ENCODE measurements at places on chromosomes 12 and 14.

GRCh38 chr12:91877022-91877421, 268.6 kb downstream of the BTG1 start:
- no peak for DNase-seq

DNA sequence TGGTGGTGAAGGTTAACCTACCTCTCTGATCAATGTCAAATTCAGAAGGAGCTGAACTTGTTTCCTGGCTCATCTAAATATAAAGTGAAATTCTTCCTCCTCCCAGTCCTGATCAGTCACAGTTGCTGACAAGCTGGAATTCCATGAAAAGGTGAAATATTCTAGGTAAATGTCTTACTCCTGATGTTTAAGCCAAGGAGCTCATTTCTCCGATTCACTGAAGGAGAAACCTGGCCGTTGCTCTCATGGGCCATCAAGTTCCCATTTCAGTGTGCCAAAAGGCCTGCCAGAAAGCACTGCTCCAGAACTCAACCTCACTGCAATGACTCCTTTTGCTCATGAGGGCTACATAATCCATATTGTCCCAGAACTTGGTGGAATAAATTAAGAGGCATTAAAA, 707.5 kb downstream of the GALC start:
- no peak for DNase-seq

DNA sequence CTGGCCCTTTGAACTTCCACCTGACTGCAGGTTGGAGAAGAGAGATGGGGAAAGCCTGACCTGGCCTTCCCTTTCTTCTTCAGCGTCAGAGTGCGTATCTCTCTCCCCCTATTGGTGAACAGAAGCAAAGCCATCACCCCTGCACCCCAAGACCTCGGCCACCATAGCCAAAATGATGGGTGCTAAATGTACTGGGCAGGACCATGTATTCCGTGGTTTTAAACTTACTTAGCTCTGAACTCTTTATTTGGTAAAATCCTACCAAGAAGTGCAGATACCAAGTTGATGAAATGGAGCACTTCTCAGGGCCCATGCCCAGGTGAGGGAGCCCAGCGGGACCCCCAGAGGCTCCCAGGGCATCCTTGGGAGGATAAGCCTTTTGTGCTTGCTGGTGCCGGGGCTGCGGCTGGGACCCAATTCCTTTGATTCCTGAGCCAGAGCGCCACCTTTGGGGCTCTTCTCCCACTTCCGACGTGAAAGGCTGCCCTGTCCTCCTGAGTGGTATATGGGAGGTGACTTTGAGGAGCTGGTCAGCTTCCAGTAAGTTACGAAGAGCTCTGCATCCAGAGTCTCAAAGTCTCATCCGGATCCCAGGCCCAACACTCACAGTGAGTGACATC, 9.4 kb downstream of the CCND2 start:
- no peak for DNase-seq

DNA sequence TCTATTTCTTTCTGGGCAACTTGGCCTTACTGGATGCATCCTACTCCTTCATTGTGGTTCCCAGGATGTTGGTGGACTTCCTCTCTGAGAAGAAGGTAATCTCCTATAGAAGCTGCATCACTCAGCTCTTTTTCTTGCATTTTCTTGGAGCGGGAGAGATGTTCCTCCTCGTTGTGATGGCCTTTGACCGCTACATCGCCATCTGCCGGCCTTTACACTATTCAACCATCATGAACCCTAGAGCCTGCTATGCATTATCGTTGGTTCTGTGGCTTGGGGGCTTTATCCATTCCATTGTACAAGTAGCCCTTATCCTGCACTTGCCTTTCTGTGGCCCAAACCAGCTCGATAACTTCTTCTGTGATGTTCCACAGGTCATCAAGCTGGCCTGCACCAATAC, 5.3 kb downstream of the OR4N5 start:
- DNase-seq = no peak

- DNase-seq = no peak
Observed at GRCh38 chr12:98296462-98297079, 218.8 kb upstream of the TMPO start.

GRCh38 chr12:106274575-106275121, 26.8 kb upstream of the CKAP4 start:
- no peak for DNase-seq

DNA sequence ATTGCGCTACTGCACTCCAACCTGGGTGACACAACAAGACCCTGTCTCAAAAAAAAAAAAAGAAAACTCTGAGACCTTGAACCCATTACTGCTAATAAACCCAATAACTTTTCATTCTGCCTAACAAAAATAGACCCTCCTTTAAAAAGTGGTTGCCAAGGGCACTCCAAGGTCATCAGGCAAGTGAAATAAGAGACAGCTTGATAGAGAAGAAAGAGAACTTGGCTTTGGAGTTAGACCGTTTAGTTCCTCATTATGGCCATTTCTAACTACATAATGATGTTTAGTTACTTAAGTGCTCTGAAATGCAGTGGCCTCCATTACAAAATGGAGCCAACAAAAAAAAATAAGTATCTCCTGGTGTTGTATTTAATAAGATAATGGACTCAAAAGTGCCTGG, 55.9 kb downstream of the PHLDA1 start:
- no peak for DNase-seq

GRCh38 chr12:47082796-47083621, 3.2 kb upstream of the AMIGO2 start:
- DNase-seq = no peak

- no peak for DNase-seq
Observed at GRCh38 chr14:91363776-91364523, 53.7 kb downstream of the CCDC88C start.

GRCh38 chr14:63504648-63505047, 38.5 kb downstream of the PPP2R5E start:
- no peak for DNase-seq

- DNase-seq = no peak
Observed at GRCh38 chr12:46628176-46628575, 197.6 kb downstream of the SLC38A4 start.

DNA sequence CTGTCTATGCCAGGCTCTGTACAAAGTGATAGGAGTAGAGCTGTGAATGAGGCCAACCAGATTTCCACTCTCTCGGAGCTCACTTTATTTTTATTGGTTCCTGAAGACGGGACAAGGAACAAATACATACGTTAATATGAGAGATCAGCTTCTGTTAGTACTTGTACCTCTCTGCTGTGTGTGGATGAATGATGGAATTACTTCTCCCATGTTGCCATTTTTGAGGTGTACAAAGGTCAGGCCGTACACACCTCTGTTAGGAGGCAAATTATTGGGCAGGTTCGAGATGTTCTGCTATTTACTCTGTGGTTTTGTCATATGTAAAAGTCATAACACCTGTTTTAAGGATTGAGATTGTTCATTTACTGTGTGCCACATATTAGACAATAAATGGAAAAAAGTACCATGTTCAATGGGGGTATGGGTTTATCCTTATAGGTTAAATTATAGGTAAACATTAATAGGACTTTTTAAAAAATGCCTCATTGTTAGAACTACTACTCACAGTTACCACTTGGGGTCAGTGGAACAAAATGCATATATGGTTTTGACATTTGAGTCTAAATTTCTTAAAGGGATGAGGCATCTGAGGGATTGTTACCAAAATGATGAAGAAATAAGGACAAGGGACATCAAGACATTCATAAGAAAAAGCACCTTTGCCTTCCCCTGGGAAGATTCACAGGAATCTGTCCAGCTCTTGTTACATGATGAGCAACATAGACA, 26.9 kb downstream of the WBP11 start:
- no peak for DNase-seq

GRCh38 chr14:66445936-66446335, 40.2 kb upstream of the CCDC196 start:
- DNase-seq = no peak

DNA sequence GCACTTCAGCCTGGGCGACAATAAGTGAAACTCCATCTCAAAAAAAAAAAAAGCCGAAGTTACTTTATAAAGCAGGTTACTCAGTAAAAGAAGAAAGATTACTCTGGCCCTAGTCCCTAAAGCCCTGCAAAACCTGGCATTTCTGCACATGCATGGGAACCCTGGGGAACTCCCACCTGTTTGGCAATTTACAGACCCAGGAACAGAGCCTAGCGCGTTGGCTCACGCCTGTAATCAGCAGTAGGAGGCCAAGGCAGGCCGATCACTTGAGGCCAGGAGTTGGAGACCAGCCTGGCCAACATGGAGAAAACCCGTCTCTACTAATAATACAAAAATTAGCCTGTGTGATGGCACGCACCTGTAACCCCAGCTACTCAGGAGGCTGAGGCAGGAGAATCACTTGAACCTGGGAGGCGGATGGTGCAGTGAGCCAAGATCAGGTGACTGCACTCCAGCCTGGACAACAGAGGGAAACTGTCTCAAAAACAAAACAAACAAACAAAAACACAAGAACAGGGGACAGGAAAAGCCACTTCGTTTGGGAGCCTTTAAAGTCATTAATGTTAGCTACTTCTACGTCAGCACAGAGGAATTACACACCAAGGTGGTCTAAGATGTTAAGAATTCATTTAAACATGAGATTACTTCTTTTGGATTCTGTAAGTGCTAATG, 34.1 kb upstream of the SPTSSA start:
- DNase-seq = peak; percentile 20

DNA sequence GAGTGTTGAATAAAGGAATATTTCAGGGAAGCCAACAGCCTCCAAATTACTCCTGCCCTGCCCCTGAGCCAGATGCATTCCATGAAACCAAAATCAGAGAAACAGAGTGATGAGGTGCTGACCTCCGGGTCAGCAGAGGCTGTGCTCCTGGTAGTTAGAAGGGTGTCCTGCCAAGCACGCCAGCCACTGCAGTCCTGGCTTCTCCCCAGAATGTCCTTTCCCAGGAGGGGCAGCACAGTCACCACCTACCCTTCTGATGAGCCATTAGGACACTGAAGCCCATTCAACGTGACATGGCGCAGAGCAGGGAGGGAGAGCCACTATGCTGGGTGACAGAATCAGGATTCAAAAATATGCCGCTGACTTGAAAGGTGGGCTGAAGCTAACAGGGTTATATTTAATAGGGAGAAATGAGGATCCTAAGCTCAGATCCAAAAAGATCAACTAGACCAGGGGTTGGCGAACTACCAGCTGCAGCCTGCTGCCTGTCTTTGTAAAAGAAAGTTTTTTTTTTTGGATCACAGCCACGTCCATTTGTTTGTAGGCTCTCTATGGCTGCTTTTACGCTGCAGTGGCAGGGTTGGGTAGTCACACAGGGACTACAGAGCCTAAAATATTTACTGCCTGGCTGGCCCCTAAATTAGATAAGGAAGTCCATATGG, 34.5 kb upstream of the PLEK2 start:
- DNase-seq = no peak

- DNase-seq = no peak
Observed at GRCh38 chr14:58907803-58908202, 270.0 kb downstream of the DACT1 start.

DNA sequence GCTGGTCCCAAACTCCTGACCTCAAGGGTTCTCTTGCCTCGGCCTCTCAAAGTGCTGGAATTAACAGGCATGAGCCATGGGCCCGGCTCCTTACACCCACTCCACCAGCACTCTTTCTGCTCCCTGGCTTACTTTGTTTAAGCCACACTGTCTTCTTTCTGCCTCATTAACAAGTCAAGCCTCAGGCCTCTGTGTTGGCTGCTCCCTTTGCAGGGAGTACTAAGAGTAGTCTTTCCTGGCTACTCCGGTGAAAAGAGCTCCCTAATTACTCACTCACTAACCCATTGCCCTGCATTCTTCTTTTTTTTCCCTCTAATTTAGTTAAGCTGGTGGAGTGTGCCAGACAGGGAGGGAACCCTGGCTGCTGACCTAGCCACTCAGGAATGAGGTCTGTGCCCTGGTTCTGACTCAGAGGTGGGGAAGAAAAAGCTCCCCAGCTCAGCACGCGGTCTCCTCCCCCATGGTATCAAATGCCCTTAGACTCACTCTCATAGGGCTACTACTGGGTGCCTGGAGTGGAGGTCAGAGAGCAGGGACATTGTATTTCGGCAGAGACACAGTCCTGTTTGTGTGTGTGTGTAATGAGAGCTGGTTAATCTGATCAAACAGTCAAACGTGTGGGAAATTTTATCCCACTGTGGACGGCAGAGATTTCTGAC, 19.8 kb downstream of the GALNT6 start:
- DNase-seq = no peak

GRCh38 chr12:89194683-89195082, 157.6 kb downstream of the DUSP6 start:
- no peak for DNase-seq

- no peak for DNase-seq
Observed at GRCh38 chr12:109910969-109911348, 10.9 kb downstream of the TCHP start.

- no peak for DNase-seq
Observed at GRCh38 chr14:101087614-101088394, 184.3 kb upstream of the RTL1 start.

GRCh38 chr12:94643606-94644005, 6.8 kb downstream of the TMCC3 start:
- DNase-seq = no peak

GRCh38 chr12:105562199-105562971, 231.9 kb downstream of the C12orf75 start:
- no peak for DNase-seq

GRCh38 chr12:110253176-110253575, 27.9 kb upstream of the ATP2A2 start:
- DNase-seq = no peak

- DNase-seq = no peak
Observed at GRCh38 chr12:110311903-110312302, 30.9 kb downstream of the ATP2A2 start.

DNA sequence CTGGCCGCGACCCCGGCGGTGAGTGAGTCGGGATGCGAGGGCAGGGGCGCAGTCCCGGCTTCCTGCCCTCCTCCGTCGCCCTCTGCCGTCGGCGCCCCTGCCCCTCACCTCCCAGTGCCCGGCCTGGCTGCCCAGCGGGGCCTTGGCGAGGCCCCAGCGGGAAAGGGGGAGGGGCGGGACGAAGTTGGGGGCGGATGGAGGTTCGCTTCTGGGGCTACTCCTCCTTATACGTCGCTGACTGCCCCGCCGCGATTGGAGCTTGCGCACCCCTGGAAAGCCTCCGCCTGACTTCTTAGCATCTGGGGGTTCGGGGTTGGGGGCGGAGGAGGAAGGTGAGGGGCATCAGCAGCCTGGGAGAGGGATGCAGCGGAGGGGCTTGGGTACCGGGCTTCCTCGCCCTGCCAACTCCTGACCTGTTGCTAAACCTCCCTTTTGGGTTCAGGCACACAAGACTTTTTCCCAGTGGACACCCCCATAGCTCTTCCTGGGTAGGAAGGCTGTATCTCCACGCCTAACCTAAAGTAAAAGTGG, 406 bp downstream of the TMEM263 start:
- DNase-seq = no peak

DNA sequence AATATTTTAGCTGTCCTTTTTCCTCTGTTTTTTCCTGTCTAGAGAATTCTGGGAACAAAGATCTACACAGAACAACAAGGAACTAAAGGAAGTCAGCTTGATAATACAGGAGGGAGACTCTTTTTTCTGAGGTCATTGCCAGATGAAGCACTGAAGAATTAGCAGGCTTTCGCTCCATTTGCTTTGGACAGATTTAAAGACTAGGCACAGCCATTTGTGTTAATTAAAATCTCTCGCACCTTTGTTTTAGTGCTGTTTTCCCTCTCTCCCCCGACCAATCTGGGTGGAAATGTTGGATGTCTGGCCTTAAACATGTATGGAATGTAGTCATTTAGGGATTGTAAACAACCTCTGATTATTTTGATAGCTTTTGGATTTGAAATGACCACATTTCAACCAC, 9.6 kb upstream of the GPHN start:
- DNase-seq = no peak

GRCh38 chr12:131903270-131904255, 9.1 kb downstream of the ULK1 start:
- DNase-seq = no peak

Measured in cerebellar nuclear complex (tissue), 1 donor.